ENCODE measurements at places on chromosomes 16 and 17.

GRCh38 chr17:35900708-35901480 is 20.7 kb upstream of the CCL5 start:
- no peak for DNase-seq

DNA sequence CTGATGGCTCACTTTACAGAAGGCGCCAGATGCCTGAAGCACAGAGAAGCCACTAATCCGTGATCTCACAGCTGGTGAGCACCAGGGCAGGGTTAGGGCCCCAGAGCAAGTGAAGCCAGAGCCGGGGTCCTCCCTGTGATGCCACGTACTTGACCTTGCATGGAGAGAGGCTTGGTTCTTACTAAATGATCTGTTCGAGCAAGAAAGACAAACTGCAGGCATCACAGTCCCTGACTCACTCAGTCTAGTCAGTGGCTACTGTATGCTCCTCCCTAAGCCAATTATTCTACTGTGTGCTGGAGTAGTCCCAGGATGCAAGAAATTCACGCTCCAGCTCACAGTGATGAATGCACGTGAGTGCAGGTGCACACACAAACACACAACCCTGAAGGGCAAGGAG is 55.4 kb downstream of the SDK2 start:
- no peak for DNase-seq

GRCh38 chr16:35410438-35410837 is 1951.0 kb downstream of the TP53TG3F start:
- DNase-seq: no peak

DNA sequence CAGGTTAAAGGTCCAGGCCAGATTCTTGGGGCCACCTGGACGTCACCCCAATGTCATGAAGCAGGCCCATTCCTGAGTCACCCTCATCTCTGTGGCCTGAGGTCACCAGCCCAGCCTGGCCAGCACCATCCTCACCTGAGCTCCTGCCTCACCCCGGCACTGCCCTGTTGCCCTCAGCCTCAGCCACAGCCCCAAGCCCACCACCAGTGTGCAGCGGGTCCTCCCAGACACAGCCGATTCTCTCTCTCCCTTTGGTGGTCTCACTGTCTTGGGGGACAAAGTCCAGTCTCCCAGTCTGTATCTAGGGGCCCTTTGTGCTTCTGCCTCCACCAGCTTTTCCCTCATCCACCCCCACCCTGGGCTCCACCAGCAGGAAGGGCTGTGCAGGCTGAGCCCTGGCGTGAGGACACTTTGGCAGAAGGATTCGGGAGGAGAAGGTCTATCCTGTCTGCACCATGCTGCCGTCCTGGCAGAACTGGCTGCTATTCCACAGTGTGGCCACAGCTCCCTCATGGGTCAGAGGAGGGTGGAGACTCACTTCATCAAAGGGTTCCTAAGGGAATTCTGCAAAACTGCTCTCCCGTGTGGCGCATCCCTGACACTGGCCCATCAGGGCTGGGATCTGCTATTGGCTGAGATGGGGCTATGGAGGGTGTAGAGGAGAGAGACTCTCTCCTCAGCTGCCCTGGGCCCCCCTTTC is 64.3 kb downstream of the PRMT7 start:
- DNase-seq: no peak

DNA sequence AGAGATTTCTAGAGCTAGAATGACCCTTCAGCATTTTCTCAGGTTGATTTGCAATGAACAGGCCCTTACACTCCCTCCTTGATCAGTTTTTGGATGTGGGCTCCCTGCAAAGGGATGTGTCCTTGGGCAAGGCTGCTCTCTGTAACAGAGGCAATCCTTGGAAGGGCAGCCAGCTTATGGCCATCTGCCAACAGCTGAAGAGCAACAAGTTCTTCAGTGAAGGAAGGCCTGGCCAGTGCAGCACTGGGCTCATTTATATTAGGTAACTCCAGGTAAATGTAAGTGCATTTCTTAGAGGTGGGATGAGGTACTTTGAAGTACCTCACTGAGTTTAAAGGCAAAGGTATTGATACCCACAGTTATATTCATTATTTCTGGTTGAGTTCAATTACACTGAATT is 114.3 kb upstream of the KCNJ16 start:
- no peak for DNase-seq

DNA sequence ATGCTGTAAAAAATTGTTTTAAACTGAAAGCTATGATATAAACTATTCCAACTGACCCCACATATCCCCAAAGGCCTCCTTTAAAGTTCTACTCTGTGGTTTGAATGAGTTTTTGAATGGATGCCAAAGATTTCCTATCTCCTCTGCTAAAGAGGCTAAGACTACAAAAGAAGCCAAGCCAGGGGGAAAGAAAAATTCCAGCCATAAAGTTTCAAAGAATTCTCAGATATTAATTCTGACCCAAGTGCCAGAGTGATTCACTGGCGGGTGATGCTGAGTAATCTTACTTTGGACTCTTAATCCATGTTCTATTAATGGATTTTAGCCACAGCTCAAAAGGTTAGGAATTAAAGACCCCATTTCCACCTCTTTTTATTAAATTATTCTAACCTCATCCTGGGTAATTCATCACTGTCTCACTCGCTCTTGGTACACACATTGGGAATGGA is 60.7 kb downstream of the HS3ST3A1 start:
- DNase-seq: no peak

DNA sequence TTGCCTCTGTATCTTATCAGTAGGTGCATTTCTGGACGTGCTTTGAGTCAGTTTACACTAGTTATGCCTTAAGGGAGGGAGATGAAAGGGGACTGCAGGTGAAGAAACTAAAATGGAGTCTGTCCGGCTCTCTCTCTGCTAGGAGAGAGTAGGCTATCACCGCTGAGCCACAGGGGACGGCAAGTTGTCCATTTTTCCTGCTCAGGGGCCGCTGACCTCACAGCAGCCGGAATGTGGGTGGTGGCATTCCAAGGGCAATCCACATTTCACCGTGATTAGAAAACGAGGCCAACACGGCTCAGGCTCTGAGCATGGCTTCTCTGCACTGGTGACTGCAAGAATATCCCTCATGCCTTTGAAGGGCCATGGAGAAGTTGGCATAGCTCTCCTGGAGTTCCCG is 19.0 kb upstream of the KLHDC4 start:
- no peak for DNase-seq

DNA sequence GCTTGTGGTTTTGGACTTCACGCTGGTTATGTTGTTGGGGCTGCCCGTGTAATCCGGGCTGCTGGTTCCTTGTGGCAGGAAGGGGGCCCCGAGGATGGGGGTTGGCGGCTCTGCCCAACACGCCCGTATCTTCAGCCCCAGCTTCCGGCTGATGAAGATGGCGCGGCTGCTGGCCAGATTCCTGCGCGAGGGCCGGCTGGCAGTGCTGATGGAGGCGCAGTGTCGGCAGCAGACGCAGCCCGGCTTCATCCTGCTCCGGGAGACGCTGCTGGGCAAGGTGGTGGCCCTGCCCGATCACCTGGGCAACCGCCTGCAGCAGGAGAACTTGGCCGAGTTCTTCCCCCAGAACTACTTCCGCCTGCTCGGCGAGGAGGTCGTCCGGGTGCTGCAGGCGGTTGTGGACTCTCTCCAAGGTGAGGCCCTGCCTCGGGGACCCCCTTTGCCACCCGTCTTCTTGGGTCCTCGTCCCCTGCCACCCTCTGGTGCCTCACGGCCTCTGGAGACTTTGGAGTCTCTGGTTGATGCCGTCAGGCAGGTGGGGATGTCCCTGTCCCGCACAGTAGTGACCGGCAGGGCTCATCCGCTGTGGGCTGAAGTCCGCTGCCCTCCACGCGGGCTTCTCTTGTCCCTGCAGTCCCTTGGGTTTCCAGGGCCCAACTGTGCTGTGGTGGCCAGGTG is 2.2 kb downstream of the TELO2 start:
- DNase-seq: no peak

DNA sequence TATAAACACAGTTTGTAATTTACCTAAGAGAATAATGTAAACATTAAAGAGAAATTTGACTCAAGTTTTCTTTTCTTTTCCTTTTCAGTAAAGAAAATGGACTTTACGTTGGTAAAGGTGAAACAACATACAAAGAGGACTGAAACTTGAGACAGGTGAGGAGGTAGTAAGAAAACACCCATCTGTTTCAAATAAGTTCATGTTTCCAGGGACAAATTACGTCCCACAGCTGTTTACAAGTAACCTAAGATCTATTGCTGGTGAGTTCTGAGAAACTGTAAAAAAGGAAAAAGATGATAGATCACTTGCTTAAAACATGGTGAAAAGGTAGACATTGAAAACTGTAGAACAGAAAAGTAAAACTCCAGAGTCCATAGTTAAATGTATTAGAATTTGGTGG is 4.8 kb upstream of the ABCA5 start:
- DNase-seq: no peak

- no peak for DNase-seq
Observed at GRCh38 chr17:39107155-39107554, 44.3 kb downstream of the PLXDC1 start.

- no peak for DNase-seq
Observed at GRCh38 chr17:49941427-49941826, 27.6 kb upstream of the DLX4 start.

- no peak for DNase-seq
Observed at GRCh38 chr16:85123891-85124635, 11.8 kb upstream of the CIBAR2 start.

GRCh38 chr16:1221628-1222552 is 3.2 kb downstream of the TPSG1 start:
- no peak for DNase-seq

- no peak for DNase-seq
Observed at GRCh38 chr17:4953451-4953961, 2.6 kb downstream of the ENO3 start.

- no peak for DNase-seq
Observed at GRCh38 chr16:68479271-68479670, 31.0 kb upstream of the SMPD3 start.

DNA sequence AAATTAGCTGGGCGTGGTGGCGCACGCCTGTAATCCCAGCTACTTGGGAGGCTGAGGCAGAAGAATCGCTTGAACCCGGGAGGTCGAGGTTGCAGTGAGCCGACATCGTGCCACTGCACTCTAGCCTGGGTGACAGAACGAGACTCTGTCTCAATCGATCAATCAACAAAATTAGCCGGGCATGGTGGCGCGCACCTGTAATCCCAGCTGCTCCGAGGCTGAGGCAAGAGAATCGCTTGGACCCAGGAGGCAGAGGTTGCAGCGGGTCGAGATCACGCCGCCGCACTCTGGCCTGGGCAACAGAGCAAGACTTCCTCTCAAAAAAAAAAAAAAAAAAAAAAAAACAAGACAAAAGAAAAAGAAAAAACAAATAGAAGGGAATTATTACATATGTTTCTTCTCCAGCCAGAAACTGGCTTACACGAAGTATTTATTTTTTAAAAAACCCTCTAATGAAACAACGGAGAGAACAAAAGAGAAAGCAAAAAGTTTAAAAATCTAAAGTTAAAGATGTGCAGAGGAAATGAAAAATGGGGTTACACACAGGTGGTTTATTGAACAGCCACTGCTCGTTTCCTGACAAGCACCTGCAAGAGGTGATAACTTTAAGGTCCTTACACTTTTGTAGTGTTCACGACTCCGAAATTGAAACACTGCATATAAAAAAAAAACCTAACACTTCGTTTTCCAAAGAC is 1.4 kb downstream of the SYNRG start:
- no peak for DNase-seq

- DNase-seq: no peak
Observed at GRCh38 chr16:79997257-79997656, 396.7 kb upstream of the MAF start.

- no peak for DNase-seq
Observed at GRCh38 chr17:55420776-55421178, 858 bp downstream of the MMD start.

DNA sequence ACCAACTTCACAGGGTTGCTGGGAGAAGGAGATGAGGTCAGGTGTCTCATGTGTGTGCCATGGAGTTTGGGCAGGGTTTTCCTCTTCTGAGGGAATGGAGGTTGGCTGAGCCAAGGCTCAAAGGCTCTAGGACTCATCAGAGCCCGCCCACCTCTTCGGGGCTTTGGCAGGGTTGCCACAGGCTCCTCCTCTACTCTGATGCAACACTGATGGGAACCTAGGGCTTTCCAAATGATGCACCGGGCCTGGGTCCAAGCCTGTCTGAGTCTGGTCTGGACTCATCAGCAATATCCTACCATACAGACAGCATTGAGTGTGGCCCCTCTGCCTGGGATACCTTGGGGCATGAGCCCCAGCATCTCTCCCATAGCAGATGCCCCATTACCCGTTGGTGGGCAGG is 59.5 kb upstream of the LHX1 start:
- DNase-seq: no peak

GRCh38 chr16:58048494-58049231 is 23.1 kb downstream of the MMP15 start:
- DNase-seq: no peak

- no peak for DNase-seq
Observed at GRCh38 chr17:14744761-14745473, 444.0 kb downstream of the HS3ST3B1 start.

DNA sequence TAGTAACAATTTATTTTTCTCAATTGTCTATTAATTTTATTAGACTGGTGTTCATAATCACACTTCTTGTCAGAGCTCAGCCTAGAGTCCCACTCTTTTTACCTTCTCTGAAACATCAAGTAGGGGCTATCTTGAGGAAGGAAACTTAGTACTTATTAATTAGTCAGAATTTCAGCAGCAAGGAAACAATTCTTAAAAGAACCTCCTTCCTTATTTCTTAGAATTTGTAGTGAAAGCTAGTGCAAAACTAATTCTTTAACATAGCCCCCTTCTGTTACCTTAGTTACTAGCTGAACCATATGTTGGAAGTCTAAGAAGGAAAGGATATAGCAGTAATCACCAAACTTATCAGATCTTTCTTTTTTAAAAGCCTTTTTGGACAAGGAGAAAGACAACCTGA is 35.2 kb downstream of the MAP2K4 start:
- DNase-seq: no peak

DNA sequence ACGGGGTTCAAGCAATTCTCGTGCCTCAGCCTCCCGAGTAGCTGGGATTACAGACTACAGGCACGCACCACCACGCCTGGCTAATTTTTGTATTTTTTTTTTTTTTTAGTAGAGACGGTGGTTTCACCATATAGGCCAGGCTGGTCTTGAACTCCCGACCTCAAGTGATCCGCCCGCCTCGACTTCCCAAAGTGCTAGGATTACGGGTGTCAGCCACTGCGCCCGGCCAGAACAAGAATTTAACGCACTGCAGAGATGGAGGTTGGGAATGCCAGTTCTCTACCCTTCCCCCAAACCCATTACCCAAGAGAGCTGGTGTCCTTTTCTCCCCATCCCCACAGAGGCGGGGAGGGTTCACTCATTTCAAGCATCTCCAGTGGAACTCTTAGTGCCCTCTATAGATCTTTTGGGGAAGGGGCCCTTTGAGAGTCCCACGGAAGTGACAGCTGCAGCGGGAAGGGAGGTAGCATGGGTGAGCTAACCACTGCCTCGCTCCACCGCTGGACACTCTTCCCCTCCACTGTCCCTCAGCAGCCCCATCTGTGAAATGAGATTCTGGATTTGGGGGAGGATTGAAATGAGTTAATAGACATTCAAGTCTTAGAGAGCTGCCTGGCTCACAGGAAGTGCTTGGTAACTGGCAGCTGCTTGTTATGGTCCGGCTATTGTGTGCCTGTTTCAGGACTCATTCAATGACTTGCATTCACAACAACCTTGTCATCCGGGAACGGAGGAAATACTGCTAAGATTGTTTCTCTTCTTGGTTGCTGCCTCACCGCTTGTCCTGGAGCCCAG is 3.5 kb upstream of the UBALD2 start:
- DNase-seq: no peak

GRCh38 chr16:86580063-86580790 is 1.9 kb downstream of the FOXL1 start:
- DNase-seq: no peak

Measured in activated naive CD8-positive, alpha-beta T cell treated with anti-CD3 and anti-CD28 coated beads, Interleukin-2, amount 50 U/mL, for 16 hours (primary cell).